Natural killer cell treated with Interleukin-12 subunit alpha and Interleukin-12 subunit beta and Interleukin-15 and Interleukin-18, amount 100 ng/mL, for 72 hours (primary cell): ENCODE measurements at places on chromosomes 12 and 14. TPM values are rescaled to one million over a fixed set of nuclear protein-coding genes. Genes with fewer than 3 reads are reported as not detected.

FGD6 gene
- 0.62 TPM for total RNA-seq

AQP2 gene
- total RNA-seq = not detected

GRCh38 chr14:38500125-38500524 lies 244.2 kb upstream of the CLEC14A start:
- no peak for DNase-seq
- H3K36me3 ChIP-seq = peaks cover 4% of the 10 kb centered on the region
- no peaks in the 10 kb centered on the region for H3K27me3 ChIP-seq
- no peaks in the 10 kb centered on the region for H3K4me1 ChIP-seq
- no peak overlapping the region for H3K4me3 ChIP-seq
- no peak overlapping the region for H3K27ac ChIP-seq

DNA sequence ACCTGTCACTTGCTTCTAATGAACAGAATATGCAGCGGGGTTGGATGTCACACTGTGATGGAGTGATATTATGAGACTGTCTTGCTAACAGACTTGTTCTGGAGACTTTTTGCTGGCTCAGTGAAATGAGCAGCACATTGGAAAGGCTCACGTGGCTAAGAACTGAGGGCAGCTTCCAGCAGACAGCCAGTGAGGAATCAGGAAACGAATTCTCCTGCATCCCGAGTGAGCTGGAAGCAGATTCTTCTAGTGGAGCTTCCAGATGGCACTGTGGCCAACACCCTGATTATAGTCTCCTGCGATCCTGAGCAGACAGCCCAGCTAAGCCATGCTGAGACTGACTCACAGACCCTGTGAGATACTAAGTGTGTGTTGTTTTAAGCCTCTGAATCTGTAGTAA lies 16.1 kb upstream of the TSPAN9 start:
- H3K36me3 ChIP-seq = peaks cover 9% of the 10 kb centered on the region
- peaks cover 28% of the 10 kb centered on the region for H3K27me3 ChIP-seq
- no peaks in the 10 kb centered on the region for H3K4me1 ChIP-seq
- H3K4me3 ChIP-seq = no peak overlapping the region
- no peak for DNase-seq
- H3K27ac ChIP-seq = no peak overlapping the region

GRCh38 chr12:104910196-104910840 lies 47.8 kb downstream of the SLC41A2 start:
- H3K27ac ChIP-seq = no peak overlapping the region
- no peaks in the 10 kb centered on the region for H3K4me1 ChIP-seq
- H3K36me3 ChIP-seq = no peaks in the 10 kb centered on the region
- no peak overlapping the region for H3K4me3 ChIP-seq
- DNase-seq = no peak

DNA sequence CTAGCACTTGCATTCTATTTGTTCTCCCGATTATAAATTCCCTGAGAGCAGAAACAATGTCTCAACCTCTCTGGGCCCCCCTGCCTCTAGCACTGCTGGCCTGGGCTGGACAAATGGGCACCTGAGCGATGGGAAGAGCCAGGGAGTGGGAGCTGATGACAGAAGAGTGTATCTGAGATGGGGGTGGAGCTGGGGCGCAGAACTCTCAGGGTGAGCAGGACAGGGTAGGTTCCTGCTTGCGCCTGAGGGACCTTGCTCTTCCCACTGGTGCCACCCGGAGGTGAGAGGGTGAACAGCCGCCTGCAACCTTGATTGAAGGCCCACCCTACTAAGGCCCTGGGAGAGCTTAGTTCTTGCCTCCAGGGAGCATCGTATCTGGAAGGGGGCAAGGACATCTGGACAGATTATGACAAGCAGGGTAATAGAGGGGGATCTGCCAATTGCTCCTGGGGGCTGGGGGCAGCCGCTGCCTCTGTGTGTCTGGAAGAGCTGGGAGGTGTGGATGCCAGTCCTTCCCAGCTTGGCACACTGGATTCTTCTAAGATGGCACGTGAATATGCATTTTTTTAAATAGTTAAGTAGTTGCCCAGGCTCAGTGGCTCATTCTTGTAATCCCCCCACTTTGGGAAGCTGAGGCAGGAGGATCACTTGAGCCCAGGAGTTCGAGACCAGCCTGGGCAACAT lies 43.0 kb upstream of the TSPAN9 start:
- H3K4me3 ChIP-seq = no peak overlapping the region
- no peak for DNase-seq
- peaks cover 3% of the 10 kb centered on the region for H3K27me3 ChIP-seq
- no peak overlapping the region for H3K27ac ChIP-seq
- no peaks in the 10 kb centered on the region for H3K36me3 ChIP-seq

- DNase-seq = no peak
- peaks cover 8% of the 10 kb centered on the region for H3K27me3 ChIP-seq
- H3K27ac ChIP-seq = no peak overlapping the region
- H3K36me3 ChIP-seq = no peaks in the 10 kb centered on the region
- H3K4me3 ChIP-seq = no peak overlapping the region
These were observed 12.3 kb upstream of the CHPT1 start for GRCh38 chr12:101685092-101685491.

DNA sequence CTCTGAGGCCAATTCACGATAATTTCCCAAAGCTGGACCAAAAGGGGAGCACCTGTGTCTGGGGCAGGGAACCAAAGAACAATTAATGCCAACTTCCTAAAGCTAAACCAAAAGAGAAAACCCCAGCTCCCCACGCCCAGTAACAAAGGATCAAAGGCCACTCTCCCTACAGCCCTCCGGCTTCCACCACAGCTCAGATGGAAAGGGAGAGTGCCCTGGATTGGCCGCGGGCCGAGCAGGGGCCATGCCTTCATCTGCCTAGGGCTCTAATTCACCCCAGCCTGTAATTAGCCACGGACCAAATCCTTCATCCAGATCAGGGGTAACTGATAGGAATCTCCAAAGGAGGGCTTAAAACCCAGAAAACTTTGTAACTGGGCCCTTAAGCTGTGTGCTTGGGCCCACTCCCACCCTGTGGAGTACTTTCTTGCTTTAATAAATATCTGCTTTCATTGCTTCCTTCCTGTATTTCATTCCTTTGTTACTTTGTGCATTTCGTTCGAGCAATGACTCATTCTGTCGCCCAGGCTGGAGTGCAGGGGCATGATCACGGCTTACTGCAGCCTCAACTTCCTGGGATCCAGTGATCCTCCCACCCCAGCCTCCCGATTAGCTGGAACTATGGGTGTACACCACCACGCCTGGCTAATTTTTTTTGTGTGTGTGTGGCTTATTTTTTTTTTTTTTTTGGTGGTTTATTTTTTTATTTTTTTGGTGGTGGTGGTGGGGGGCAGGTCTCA lies 65.5 kb upstream of the PPP4R3A start:
- H3K4me3 ChIP-seq = no peak overlapping the region
- peaks cover 14% of the 10 kb centered on the region for H3K4me1 ChIP-seq
- no peak for DNase-seq
- H3K36me3 ChIP-seq = no peaks in the 10 kb centered on the region
- H3K27ac ChIP-seq = no peak overlapping the region

DNA sequence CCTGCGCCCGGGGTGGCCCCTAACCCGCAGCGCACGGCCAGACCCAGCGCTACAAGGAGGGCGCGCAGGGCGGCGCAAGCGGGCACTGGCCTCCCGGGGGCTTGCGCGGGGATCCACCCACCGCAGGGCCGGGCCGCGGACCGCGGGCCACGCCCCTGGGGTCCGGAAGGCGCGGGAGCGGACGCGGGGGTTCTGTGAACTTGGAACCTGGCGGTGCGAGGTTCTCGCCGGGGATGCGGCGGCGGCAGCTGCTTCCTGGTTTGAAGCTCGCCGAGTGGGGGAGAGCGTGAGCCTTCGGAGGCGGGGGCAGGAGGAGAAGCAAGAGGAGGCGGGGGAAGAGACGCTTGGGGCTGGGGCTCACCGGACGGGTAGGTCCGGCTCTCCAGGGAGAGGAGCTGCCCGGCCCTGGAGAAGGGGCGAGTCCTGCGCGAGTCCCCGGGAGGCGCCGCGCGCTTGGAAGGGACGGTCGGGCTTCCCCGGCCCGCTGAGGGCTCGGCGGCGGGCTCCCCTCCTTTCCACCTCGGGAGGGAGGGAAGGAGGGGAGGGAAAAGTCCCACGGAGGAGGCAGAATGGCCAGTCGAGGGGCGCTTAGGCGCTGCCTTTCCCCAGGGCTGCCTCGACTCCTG lies at the start of gene PRKCH:
Gene PRKCH, plus strand, starts transcription at position 195 of the 626 bp plus-strand sequence. CDS start 523 bp downstream, outside the sequence.
- H3K27me3 ChIP-seq = no peaks in the 10 kb centered on the region
- H3K36me3 ChIP-seq = peaks cover 31% of the 10 kb centered on the region
- H3K4me3 ChIP-seq = peak within 1 kb of the TSS; percentile 100
- peaks cover 28% of the 10 kb centered on the region for H3K4me1 ChIP-seq
- DNase-seq = peak; percentile 93
- peak within 1 kb of the TSS; percentile 97 for H3K27ac ChIP-seq

DNA sequence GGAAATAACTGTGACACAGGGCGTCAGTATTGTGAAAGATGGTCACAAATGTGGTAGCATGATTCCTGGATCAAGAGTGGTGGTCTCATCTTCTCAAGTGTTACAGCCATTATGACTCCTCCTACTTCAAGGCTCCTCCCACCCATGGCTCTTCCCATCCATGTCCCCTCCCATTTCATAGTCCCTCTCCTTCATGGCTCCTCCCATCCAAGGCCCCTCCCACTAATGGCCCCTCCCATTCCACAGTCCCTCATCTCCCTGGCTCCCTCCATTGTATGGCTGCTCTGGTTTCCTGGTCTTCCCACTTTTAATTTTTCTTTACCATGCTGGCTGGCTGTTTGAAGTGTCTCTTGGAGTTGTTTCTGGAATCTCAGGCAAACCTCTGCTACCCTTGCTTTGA lies 1375.2 kb upstream of the TMEM132C start:
- DNase-seq = no peak
- H3K27me3 ChIP-seq = no peaks in the 10 kb centered on the region
- H3K27ac ChIP-seq = no peak overlapping the region
- H3K4me3 ChIP-seq = no peak overlapping the region
- H3K4me1 ChIP-seq = no peaks in the 10 kb centered on the region
- no peaks in the 10 kb centered on the region for H3K36me3 ChIP-seq

DNA sequence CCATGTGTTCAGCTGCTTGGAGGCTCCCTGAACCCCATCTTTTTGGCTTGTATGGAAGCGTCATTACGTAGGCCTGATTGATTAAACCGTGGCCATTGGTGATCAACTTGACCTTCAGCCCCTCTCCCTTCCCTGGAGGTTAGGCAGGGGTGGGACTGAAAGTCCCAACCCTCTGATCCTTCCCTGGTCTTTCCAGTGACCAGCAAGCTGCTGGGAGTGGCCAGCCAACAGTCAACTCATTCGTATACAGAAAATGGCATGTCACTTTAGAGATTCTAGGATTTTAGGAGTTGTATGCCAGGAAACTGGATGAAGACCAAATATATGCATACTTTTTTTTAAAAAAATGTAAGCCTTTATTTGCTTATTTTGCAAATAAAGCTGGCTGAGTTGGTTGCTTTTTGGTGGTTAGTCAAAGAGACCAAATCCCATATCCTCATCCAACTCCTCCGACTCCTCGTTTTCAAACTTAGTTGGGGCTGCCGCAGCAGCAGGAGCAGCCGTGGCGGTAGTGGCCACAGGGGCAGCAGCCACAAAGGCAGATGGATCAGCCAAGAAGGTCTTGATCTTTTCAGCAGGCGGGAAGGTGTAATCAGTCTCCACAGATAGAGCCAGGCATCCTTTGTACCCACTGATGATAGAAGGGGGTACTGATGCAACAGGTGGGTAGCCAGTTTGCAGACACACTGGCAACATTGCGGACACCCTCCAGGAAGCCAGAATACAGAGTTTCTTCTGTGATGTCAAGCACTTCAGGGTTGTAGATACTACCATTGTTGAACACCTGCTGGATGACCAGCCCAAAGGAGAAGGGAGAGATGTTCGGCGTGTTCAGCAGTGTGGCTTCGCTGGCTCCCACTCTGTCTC lies 16.6 kb downstream of the NFKBIA start:
- no peaks in the 10 kb centered on the region for H3K27me3 ChIP-seq
- DNase-seq = peak; percentile 45
- H3K36me3 ChIP-seq = no peaks in the 10 kb centered on the region
- peaks cover 5% of the 10 kb centered on the region for H3K4me1 ChIP-seq
- H3K27ac ChIP-seq = peak overlapping the region; percentile 60

DNA sequence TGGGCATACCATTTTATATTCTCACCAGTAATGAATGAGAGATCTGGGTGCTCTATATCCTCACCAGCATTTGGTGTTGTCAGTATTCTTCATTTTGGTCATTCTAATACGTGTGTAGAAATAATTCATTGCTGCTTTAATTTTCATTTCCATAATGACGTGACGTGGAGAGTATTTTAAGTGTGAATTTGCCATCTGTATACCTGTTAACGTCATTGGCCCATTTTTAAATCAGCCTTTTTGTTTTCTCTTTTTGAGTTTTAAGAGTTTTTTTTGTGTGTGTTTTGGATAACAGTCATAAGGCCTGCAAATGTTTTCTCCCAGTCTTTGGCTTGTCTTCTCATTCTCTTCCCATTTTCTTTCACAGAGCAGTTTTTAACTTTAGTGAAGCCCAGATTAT lies 74.4 kb upstream of the SYT1 start:
- no peak overlapping the region for H3K27ac ChIP-seq
- DNase-seq = no peak
- H3K36me3 ChIP-seq = no peaks in the 10 kb centered on the region
- no peaks in the 10 kb centered on the region for H3K4me1 ChIP-seq
- H3K4me3 ChIP-seq = no peak overlapping the region

GRCh38 chr14:53430870-53431269 lies 277.7 kb upstream of the DDHD1 start:
- no peaks in the 10 kb centered on the region for H3K4me1 ChIP-seq
- H3K27ac ChIP-seq = no peak overlapping the region
- DNase-seq = no peak
- H3K27me3 ChIP-seq = no peaks in the 10 kb centered on the region
- peaks cover 10% of the 10 kb centered on the region for H3K36me3 ChIP-seq

GRCh38 chr14:55915456-55915855 lies 202.8 kb upstream of the PELI2 start:
- H3K4me3 ChIP-seq = no peak overlapping the region
- peaks cover 25% of the 10 kb centered on the region for H3K27me3 ChIP-seq
- no peaks in the 10 kb centered on the region for H3K36me3 ChIP-seq
- no peak for DNase-seq

EP400 gene
- 53.5 TPM for total RNA-seq

GRCh38 chr12:127194176-127194575 lies 1072.8 kb upstream of the TMEM132C start:
- no peak overlapping the region for H3K27ac ChIP-seq
- no peaks in the 10 kb centered on the region for H3K27me3 ChIP-seq
- H3K4me1 ChIP-seq = no peaks in the 10 kb centered on the region
- no peak for DNase-seq

GRCh38 chr12:81953541-81953940 lies 194.4 kb upstream of the PPFIA2 start:
- no peak for DNase-seq
- no peaks in the 10 kb centered on the region for H3K36me3 ChIP-seq
- H3K27ac ChIP-seq = no peak overlapping the region
- peaks cover 12% of the 10 kb centered on the region for H3K4me1 ChIP-seq
- H3K27me3 ChIP-seq = no peaks in the 10 kb centered on the region
- no peak overlapping the region for H3K4me3 ChIP-seq

BICDL1 gene
- total RNA-seq = 4.3 TPM
